ENCODE measurements at places on chromosomes 4 and X. TPM values are rescaled to one million over a fixed set of nuclear protein-coding genes. Genes with fewer than 3 reads are reported as not detected.

Gene FGD1
- 19.8 TPM for polyA plus RNA-seq

Gene ELF4
- polyA plus RNA-seq = 11.8 TPM

Gene CYLC1
- not detected for polyA plus RNA-seq

Gene NALF2
- polyA plus RNA-seq = 0.23 TPM

Gene POU3F4
- not detected for polyA plus RNA-seq

Gene PIM2
- polyA plus RNA-seq = 8.3 TPM

Gene OFD1
- 64.2 TPM for polyA plus RNA-seq

Gene GSPT2
- polyA plus RNA-seq = 15.8 TPM

Gene ZCCHC12
- 0.63 TPM for polyA plus RNA-seq

Gene CT45A8
- not detected for polyA plus RNA-seq

Gene RHOXF2B
- polyA plus RNA-seq = 0.14 TPM

Gene SRPK3
- 1.7 TPM for polyA plus RNA-seq

Gene TNMD
- 0.30 TPM for polyA plus RNA-seq

Gene RBM41
- 31.5 TPM for polyA plus RNA-seq

Gene CT45A5
- 40.4 TPM for polyA plus RNA-seq

Gene F8
- polyA plus RNA-seq = 4.6 TPM

Gene SNCA
- polyA plus RNA-seq = 54.0 TPM

Gene SPP1
- 97.8 TPM for polyA plus RNA-seq

Gene GNRHR
- polyA plus RNA-seq = 0.83 TPM

Gene RTL5
- 25.6 TPM for polyA plus RNA-seq

Gene SMR3B
- not detected for polyA plus RNA-seq

Gene CSAG2
- polyA plus RNA-seq = not detected

Gene YIPF7
- polyA plus RNA-seq = not detected

Gene IL13RA2
- polyA plus RNA-seq = 0.24 TPM

Gene SLC9B2
- 9.2 TPM for polyA plus RNA-seq

Gene CFAP299
- polyA plus RNA-seq = 2.3 TPM

Gene L1CAM
- polyA plus RNA-seq = 0.27 TPM

Gene SPACA5
- polyA plus RNA-seq = 0.34 TPM

Gene CXCL8
- polyA plus RNA-seq = 2.2 TPM

Gene FGFBP1
- polyA plus RNA-seq = not detected
